ENCODE measurements at places on chromosomes 6 and 20.

GRCh38 chr6:117270055-117270842 is 4.9 kb downstream of the VGLL2 start:
- no peak for DNase-seq

GRCh38 chr20:10786678-10787077 is 112.9 kb upstream of the JAG1 start:
- DNase-seq: no peak

DNA sequence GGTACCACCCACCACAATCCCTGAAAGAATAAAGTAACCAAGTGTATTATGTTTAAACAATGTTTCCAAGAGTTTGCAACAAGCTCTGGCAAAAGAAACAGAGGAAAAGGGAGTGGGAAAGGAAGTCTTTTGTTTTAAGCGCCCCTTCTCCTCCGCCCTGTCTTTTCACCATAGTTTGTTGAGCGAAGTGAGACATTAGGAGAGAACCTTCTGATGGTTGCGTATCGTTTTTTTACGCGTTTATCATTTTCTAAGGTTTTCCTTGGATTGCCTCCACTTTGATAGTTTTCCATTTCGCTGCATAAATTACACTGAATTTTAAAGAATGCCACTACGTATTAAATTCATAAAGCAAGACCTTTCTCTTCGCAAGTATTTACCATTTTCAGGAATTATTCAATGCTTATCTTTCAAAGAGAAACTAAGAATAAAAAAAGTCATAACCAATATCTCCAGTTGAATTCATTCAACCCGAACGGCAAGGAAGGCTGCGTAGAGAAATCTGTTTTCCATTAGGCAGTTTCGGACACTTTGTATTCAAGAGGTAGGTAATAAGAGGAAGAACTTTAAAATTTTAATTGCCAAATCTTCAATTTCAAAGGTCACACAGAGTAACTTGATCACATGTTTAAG is 920 bp upstream of the EPHA7 start:
- no peak for DNase-seq

GRCh38 chr20:16848061-16848460 is 99.9 kb downstream of the OTOR start:
- DNase-seq: no peak

Data from left renal pelvis (tissue), 4 donors.